ENCODE measurements at places on chromosomes 2 and 18.

DNA sequence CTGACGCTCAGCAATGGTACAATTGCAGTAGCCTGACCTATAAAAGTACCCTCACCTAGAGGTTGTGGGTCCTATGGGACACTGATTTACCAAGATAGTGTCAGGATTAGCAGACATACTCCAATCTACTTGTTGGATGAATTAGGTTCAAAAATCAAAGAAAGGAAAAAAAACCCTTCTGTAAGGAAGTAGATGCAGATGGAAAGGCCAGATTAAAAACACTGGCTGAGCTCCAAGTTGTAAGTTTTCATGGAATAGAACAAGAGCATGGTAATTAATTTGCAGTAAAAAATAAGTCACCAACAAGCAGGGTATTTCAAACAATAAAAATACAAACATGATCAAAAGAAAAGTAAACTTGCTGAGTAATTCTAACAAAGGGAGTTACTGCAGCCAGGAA, 26.4 kb downstream of the IDH1 start:
- DNase-seq, result no peak

DNA sequence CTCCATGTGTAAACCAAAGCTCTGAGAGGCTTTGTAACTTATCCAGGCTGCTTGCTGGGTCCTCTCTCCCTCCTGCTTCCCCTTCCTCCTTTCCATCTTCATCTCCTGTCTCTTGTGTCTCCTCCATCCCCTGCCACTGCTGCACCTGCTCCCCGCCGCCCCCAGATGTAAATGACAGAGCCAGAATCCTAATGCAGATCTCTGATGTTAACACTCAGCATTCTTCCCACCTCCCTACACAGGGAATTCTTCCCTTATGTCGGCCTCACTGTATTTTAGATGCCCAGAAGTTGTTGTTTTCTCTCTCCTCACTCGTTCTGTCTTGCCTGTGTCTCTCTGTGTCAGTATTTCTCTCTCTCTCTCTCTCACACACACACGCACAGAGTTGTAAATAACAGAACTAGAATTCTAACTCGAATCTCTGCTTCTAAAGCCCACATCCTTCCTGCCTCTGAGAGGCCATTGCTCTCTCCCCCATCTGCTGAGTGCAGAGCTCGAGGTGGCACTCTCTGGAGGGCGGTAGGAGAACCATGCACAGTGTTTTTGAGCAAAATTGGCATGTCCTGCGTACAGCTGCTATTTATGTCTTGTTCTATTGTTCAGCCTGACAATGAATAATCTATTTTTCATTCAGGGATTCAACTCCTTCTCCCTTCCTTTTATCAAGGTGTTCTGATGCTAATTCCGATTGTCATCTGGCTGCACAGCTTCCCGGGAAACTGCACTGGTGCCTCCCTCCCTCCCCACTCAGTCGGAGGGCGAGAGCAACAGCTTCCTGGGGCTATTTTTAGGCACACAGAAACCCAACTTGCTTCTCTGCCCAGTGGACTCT, 219.9 kb downstream of the SH3RF3 start:
- no peak for DNase-seq

GRCh38 chr2:196481324-196481697, 158.2 kb upstream of the CCDC150 start:
- no peak for DNase-seq

DNA sequence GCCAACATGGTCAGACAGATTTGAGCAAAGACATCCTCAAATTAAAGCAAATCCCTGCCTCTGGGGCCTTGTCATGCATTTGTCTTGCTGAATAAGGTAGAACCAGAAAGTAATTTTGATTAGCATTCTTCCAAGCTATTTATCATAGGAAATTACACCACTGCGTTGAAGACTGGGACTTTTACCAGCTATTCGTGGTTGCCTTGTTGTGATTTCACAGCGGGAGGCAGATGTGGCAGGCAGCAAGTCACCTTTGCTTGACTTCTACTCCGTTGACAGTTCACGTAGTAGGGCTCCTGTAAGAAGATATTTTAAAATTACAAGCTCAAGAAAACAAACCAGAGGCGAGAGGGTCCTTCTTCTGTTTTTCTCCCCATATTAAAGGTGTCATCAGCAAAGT, 80.6 kb downstream of the EN1 start:
- DNase-seq, result no peak

DNA sequence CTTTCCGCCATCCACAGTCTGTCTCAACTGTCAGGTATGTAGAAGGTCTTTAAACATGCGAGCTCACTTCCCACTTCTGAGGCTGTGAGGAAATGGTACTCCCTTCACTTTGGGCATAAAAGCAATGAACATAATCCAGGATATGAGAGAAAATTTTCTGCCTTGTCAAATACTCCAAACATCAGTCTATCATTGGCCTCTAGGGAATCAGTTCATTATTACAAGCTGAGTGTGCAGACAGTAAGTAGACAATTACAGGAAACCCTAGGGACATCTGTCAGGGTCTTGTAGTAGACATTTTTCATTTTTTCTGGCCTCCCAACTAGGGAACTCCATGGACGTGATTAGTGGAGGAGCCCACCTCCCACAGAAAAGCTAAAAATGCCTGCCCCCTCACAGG, 13.6 kb upstream of the APCDD1 start:
- no peak for DNase-seq

GRCh38 chr18:79610461-79611039, 69.1 kb upstream of the CTDP1 start:
- DNase-seq, result no peak

GRCh38 chr2:159525012-159525411, 91.3 kb downstream of the BAZ2B start:
- DNase-seq, result no peak

- no peak for DNase-seq
These were observed 333.7 kb upstream of the FIGN start for GRCh38 chr2:164069540-164069939.

- DNase-seq, result no peak
These were observed 12.6 kb downstream of the ITPRID2 start for GRCh38 chr2:181904022-181904632.

DNA sequence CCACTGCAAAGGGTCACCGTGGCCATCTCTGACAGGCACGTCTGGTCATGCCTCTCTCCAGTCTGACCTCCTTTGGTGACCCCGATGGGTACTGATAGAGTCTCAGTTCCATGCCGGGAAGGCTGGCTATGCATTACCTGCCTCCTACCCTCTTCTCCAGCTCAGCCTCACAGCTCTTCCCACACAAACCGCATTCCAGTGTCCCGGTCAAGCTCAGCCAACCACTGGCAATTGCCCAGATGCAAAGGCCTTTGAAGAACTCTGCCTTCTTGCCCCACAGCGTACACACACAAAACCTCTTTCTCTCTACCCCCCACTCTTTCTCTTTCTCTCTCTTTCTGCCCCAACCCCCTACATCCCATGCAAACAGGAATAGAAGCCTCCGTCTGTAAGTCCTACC, 37.6 kb downstream of the TMEM163 start:
- no peak for DNase-seq

GRCh38 chr18:8262221-8262620, 347.0 kb upstream of the RAB12 start:
- no peak for DNase-seq

- DNase-seq, result no peak
These were observed 132.4 kb downstream of the MREG start for GRCh38 chr2:215880970-215881369.

GRCh38 chr2:187424146-187424545, 23.9 kb downstream of the CALCRL start:
- DNase-seq, result no peak

GRCh38 chr2:218436992-218437391, 18.1 kb downstream of the VIL1 start:
- DNase-seq, result no peak

Measured in activated CD8-positive, alpha-beta memory T cell treated with anti-CD3 and anti-CD28 coated beads for 1 hour (primary cell).